ENCODE measurements at places on chromosomes 16 and 17. TPM values are rescaled to one million over a fixed set of nuclear protein-coding genes. Genes with fewer than 3 reads are reported as not detected.

DNA sequence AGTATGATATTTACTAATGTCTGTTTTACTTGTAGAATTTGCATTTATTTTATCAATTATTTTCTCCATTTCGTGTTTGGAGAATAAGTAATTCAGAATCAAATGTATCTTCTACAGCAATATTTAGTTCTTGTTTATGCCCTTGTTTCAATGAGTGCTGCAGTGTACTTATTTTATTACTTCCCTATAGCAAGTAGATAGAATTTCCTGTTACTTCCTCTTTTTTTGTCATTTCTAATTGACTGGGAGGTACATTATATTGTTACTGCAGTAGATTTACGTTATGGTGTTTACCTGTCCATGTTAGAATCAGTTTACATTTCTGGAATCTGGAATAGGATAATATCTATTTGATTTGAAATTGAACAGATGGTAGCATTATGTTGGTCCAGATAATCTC is 71.2 kb downstream of the OMG start:
- ATAC-seq = no peak

- no peak for ATAC-seq
Observed at GRCh38 chr16:89392881-89393737, 97.3 kb downstream of the ANKRD11 start.

- peak; percentile 53 for ATAC-seq
Observed at GRCh38 chr16:73047536-73048291, at the start of gene ZFHX3. TSS of gene ZFHX3 (minus strand) at chr16:73048128. CDS start at chr16:72960145, 87,983 bp downstream.

PIRT gene
- not detected for total RNA-seq

CRHR1 gene
- 0.71 TPM for total RNA-seq

- ATAC-seq = peak; percentile 90
Observed at GRCh38 chr17:74961657-74962350, 10.8 kb downstream of the HID1 start.

DNA sequence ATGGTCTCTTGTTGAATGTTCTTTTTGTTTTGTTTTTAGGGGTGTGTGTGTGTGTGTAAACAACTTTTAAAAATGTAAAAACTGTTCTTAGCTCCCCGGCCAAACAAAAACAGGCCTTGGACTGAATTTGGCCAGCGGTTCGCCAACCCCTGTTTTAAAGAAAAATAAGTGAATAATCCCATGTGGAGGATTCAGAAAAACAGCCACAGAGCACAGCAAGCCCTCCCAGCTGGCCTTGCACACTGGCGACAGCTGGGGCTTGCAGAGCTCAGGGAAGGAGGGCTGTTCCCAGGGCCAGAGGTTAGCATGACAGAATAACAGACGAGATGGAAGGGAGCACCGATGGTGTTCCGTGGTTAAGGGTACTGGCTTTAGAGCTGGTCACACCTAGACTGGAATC is 39.0 kb downstream of the EMP2 start:
- no peak for ATAC-seq

DNA sequence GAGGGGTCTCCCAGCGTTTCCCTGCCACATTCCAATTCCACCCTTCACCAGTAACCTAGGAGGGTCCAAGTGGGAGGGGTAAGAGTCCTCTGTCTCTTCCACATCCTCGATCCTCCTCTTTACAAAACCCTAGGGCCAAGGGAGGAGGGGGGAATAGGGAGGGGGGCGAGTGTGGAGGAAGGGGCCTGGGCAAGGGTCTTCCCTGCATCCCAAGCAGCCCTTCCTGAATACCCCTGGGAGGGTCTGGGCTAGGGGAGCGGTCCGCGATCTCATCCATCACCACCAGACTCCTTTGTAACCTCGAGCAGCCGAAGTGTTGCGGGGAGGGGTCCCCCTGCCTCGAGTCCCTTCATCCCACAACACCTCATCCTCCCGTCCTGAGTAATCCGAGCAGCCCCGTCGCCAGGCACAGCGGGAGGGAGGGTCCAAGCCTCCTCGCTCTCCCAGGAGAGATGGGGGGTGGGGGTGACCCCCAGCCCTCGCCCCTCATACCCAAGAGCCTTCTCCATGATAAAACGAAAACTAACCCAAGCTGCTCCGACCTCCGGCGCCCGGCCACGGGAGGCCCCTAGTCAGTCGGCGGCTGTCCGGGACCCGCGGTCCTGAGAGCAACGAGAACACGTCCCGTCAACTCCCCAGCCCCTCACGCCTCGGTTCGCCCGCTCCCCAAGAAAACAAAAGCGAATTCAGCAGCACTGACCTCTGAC is 502 bp downstream of the SMPD3 start:
- peak; percentile 10 for ATAC-seq

SULT1A1 gene
- 5.9 TPM for total RNA-seq

GRCh38 chr17:68674029-68674925 is 73.1 kb upstream of the FAM20A start:
- ATAC-seq = no peak

DNA sequence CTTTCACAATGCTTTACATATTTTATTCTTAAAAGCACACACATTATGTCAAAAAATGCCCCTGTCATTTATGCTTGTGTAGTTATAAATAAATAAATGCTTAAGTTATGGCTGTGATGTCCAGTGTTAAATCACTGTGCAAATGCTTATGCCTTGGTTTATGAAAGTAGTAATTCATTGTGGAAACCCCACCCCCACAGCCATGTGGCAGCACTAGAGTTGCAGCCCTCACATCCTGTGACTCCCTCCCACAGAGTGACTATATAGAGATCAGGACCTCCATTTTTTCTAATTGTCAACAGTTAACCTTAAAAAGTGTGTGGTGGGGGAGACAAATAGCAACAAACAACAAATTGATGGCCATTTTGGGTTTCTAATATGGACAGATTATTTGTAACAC is 2.4 kb downstream of the SKAP1 start:
- peak; percentile 83 for ATAC-seq

ARHGAP44 gene
- 0.48 TPM for total RNA-seq

Measured in activated T-helper 17 cell treated with anti-CD3 and anti-CD28 coated beads, Interleukin-2, amount 50 U/mL, for 72 hours (primary cell).